ENCODE measurements at places on chromosomes 1 and 21. TPM values are rescaled to one million over a fixed set of nuclear protein-coding genes. Genes with fewer than 3 reads are reported as not detected.
A peak's percentile ranks its signal among the peaks of the same experiment; 100 is the strongest.

GRCh38 chr1:234454926-234455325 is 24.1 kb downstream of the TARBP1 start:
- H3K27ac ChIP-seq: no peak overlapping the region
- no peaks in the 10 kb centered on the region for H3K27me3 ChIP-seq
- no peak overlapping the region for H3K4me3 ChIP-seq
- no peak for DNase-seq
- H3K4me1 ChIP-seq: no peaks in the 10 kb centered on the region

DNA sequence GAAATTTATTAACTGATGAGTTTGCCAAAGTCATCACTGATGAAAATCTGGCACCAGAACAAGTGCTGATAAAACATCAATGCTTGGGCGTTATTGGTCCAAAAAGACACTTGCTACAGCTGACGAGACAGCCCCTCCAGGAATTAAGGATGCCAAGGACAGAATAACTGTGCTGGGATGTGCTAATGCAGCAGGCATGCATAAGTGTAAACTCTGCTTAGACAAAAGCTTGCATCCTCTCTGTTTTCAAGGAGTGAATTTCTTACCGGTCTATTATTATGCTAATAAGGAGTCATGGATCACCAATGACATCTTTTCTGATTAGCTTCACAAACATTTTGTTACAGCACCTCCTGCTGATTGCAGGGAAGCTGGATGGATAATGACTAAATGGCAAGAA is 402.0 kb downstream of the LTN1 start:
- H3K27me3 ChIP-seq: no peaks in the 10 kb centered on the region
- peaks cover 2% of the 10 kb centered on the region for H3K4me1 ChIP-seq
- H3K36me3 ChIP-seq: no peaks in the 10 kb centered on the region
- H3K27ac ChIP-seq: no peak overlapping the region
- DNase-seq: peak; percentile 19
- no peak overlapping the region for H3K4me3 ChIP-seq

DNA sequence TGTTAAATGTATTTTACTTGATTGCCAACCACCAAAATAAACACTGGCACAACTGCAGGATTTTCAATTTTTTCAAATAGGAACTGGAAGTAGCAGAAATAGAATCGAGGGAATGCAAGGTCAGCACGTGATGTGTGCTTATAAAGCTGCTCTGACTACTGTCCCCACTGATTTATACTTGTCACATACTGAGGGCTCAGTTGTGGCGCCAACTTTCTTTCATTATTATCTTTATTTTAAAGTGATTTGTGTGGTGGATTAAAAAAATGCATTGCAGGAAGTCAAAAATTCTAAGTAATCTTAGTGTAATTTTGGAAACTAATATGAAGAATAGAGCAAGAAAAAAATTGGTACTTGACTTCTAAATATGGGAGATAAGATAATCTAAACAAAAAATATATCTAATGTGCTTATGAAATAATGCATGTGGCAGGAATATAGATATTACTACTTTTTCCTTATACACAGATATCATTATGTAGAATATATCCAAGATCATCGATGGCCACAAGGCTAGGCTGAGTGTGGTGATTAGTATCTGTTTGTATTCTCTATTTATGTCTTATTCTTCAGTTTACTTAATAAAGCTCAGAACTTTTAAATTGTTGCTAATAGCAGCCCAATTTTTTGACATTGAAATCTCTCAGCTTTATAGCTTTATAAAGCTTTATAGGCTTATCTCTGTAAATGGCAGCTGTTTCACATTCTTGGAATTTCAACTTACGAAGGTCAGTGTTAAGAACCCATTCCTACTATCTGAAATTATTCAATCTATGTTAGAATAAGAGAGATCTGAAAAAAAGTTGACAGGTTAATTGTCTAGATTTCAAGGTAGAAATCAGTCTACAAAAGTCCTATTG is 404.5 kb upstream of the ADAMTS5 start:
- H3K27ac ChIP-seq: no peak overlapping the region
- no peak overlapping the region for H3K4me3 ChIP-seq
- no peaks in the 10 kb centered on the region for H3K27me3 ChIP-seq
- no peak for DNase-seq
- H3K4me1 ChIP-seq: peaks cover 4% of the 10 kb centered on the region

PRELP gene
- 0.19 TPM for total RNA-seq

GIPC2 gene
- 1.9 TPM for total RNA-seq

All from H1 (cell line).